ENCODE measurements at places on chromosomes 16 and 17.

DNA sequence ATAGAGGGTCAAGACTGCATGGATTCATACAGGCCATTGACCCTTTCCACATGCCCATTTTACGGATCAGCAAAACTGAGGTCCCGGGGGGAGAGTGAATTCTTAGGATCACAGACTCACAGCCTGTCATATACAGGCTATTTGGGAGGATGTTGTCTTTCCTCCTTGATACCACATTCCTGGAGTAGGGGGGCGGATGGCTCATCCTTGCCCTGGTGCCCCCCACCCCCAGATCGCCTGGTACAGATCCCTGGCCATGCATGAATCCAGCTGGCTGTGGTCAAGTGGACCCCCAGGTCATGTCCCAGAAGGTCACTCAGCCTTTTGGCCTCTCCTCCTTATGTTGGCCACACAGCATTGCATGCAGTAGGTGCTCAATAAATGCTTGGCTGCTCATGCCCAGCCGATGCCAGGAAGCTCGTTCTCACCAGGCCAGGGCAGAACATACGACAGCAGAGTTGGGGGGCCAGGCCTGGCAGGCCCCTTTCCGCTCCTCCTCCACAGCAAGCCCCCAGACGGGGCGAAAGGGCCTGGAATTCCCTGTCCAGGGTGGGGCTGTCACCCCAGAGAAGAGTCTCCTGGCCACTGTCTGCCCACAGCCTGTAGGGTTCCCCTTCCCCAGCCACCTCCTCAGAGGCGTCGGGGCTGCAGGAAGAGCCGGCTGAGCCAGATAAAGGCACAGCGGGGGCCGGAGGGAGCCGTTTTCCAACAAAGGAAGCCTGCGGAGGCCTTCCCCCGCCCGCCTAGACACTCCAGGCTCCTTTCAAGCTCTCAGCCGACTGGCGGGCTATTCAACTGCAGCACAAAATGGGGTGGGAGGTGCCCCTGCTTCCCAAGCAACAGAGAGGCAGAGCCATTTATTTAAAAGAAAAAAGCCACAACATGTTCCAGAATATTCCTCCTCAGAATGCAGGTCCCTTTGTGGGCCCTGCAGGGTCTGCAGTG is 215.7 kb upstream of the CIBAR2 start:
- DNase-seq, result no peak

- DNase-seq, result no peak
Observed at GRCh38 chr16:85619101-85619891, 6.2 kb downstream of the GSE1 start.

DNA sequence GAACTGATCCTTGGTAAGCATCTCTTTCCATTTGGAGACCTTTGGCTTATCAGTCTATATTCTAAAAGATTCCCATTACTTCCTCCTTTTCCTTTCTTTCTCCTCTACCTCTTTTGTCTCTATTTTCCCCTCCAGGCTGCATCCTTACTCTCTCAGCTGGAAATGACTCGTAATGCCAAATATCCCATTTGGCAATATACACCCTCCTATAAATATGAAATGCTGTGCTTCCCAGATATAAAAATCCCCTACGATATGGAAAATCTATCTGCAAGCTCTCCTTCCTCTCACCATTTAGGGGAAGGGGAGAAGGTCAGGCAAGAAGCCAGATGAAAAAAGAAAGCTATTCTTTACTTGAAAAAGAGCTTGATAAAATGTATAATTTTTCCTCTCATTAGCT is 39.9 kb downstream of the XPO6 start:
- DNase-seq, result no peak

DNA sequence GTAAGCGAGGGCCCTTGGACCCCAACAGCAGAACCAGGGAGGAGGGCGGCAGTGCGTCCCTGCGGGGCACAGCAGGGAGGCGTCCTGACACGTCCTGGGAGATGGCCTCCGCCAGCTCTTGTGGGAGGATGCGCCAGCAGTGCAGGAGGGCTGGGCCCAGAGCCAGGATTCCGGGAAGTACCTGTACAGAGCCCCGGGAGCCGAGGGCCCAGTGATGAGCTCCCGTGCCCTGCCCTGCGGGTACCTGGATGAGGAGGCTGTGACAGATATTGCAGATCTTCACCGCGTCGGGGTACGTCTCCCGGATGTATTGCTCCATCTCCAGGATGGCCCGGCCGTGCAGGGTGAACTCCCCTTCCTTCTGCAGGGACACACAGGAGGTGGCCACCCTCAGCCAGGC is 23.1 kb downstream of the KDM8 start:
- DNase-seq, result no peak

- no peak for DNase-seq
Observed at GRCh38 chr17:6994666-6995256, 1.1 kb upstream of the ALOX12 start.

DNA sequence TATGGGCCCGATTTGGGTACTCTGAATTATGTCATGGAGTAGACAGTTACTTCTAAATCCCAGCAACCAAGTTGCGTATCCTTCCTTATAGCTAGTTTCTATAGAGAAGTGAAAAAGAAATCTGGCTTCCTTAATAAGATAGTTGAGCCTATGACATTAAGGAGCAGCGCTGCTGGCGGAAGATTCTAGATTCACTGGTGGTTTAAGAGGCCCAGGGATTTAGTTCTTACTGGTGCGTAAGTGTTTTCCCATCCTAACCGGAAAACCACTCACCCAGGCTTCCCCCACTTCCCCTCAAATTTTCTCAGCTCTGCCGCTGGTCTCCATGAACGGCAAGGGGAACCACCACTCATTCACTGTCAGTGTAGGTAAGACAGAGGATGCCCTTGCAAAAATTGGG is 230.4 kb downstream of the CPPED1 start:
- no peak for DNase-seq

- no peak for DNase-seq
Observed at GRCh38 chr17:75456039-75456416, 407 bp upstream of the TMEM94 start.

DNA sequence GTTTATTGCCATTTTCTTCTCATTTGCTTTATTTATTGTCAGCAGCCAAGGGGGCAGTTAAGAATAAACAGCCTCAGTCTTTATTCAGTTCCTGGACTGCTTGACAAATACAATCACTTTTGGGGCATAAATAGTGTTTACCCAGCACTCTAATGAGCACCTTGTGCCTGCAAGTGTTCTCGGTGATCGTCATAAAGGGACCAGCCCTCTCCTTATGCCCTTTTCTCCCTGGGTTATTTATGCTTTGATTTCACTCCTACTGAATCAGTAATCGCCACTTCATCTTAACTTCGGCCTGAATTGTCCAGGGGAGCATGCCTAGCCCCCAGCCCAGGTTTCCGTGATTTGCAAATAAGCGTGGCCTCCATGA is 55.7 kb upstream of the CACNG5 start:
- DNase-seq, result no peak

DNA sequence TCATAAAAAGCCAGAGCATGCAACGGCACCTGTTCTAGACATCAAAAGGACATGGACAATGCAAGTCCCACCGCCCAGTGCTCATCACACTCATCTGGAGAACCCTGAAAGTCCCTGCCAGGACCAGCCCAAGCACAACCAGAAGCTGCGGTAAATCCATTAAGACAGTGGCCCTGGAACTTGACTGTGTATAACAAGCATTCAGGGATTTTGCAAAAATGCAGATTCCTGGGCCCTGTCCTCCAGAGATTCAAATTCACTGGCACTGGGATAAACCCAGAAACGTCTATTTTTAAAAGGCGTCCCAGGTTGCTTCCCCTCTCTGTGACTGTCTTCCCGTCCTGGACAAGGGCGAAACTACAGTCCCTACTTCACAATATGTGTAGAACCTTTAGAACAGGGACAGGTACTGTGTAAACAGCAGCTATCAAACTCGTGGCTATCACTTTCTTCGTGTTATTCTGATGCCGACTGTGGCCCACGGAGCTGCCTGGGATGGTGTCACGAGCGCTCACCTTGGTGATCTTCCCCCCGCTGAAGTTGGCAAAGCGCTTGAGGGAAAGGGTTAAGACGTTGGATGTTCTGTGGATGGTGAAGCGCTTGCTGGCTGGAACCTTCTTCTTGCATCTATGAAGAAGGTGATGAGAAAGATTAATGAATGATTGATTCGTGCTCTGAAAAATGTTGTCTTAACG is 22.3 kb downstream of the USP36 start:
- no peak for DNase-seq

Measured in fibroblast of skin of left quadriceps (primary cell).